Right lobe of liver (tissue), 6 donors: ENCODE measurements at places on chromosomes 5 and 9. TPM values are rescaled to one million over a fixed set of nuclear protein-coding genes. Genes with fewer than 3 reads are reported as not detected.

GRCh38 chr9:134320126-134320867, 6.0 kb upstream of the RXRA start:
- peak; percentile 46 for DNase-seq

DNA sequence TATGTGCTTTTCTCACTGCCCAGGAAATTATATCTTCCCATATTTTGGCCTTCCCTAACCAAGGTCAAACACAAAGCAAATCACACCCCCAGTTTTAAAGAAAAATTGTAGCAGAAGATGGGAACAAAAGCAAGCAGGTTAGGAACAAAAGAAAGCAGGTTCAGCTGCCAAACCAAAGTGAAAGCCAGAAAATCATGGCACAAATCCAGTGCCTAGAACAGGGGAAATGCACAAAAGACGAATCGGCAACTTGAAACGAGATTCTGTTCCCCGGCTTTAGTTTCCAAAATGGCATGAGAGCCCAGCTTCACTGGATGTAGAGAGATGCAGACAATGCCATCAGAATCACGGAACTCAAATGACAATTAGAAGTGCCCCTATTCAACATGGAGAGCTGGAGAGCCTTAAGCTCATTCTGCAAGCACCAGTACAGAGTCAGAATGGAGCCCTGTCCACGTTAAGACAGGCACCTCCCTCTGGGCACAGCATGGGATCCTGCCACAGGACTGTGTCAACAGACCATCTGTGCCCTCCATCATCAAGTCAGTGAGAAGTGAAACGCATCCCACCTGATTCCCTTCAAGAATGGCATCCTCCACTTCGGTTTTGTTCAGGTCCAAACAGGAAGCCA, 13.8 kb downstream of the DNAH5 start:
- DNase-seq, result no peak

- no peak for DNase-seq
These were observed 21.6 kb upstream of the ERAP1 start for GRCh38 chr5:96829297-96829696.

DNA sequence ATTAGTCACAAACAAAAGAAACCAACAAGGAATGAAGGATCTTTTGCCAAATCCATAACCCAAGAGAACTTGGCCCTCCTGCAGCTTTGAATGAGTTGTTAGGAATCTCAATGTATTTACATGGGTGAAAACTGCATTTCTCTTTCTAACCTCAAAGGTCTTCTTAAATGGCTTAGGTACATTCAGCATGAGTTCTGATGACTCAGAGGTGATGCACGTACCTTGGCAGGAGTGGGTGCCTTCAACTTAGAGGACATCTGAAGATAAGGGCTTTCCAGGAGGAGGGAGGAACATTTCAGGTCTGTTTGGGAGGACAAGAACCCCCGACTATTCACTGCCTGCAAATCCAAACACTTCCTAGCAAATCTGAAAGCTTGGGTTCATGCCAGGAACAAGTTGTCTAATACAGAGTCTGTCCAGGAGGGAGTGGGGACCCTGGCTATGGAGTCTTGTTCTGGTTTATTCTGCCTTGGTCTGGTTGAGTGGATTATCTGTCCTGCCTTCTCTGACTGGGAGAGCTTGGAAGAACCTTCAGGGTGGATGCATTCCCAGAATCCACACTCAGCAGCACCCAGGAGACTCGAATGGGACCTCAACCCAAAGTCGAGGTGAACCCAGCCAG, 65.7 kb downstream of the IRX2 start:
- no peak for DNase-seq

GRCh38 chr5:172418862-172419814, 35.2 kb downstream of the SH3PXD2B start:
- DNase-seq, result no peak

DNA sequence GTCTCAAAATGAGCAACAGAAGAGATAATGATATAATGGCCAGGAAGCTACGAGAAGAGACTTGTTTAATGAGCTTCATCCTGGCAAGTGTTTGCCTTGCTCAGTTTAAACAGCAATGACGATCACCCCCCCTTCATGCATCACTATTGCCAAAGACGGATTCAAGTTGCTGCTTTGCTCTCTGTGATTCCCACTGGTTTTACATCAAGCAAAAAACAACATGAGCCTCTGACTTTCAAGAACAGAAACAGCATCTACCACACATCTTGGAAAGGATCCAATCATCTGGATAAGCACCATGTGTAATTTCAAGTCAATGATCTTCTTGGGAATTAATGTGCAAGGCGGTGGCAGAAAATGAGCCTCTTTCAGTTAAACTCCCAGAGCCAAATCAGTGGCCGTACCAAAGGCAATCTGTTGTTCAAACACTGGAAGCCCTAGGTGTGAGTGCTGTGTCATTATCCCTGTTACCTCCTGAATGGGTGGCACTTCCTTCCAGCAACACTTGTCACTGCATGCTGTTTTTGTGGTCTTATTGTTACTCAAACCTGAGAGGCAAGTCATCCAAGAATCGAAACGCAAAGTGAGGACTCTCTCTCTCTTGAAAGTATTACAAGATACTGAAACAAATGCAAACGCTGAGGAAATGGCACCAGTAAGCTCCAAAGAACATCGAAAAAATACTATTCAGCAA, 72.8 kb downstream of the MED27 start:
- DNase-seq, result no peak

- DNase-seq, result no peak
These were observed 713.8 kb upstream of the MEF2C start for GRCh38 chr5:89596821-89597220.

DNA sequence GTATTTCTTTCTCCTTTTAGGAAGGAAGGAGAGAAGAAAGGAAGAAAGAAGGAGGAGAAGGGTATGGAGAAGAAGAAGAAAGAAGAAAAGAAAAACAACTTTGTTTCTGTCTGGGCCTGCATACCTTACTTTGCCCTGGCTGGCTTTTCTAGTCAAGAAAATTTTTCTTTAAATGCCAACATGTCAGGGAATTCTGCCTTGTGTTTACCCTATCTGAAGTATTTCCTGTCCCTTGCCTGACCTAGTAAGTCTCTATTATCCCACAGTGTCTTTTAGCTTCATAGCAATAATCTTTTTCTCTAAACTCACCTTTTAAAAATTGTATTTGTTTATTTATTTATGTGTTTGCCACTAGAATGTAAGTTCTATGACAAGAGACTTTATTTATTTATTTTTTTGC, 1864.1 kb downstream of the EFNA5 start:
- no peak for DNase-seq

DNA sequence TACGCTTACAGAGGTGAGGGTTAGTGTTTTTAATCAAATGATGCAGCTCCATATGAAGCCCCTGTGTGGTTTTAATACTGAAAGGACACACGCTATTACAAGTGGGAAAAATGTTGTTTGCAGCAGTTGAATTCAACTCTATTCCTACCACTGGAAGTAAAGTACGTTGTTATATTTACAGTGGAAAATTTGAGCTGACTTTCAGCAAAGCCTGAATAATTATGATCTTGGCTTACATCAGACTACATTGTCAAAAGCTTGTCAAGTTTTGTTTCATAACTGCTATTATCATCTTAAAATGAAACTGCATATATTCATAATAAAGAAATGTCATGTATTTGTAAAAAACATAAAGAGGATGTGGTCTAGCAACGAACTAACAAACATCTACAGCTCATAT, 818.5 kb downstream of the SEMA5A start:
- DNase-seq, result no peak

DNA sequence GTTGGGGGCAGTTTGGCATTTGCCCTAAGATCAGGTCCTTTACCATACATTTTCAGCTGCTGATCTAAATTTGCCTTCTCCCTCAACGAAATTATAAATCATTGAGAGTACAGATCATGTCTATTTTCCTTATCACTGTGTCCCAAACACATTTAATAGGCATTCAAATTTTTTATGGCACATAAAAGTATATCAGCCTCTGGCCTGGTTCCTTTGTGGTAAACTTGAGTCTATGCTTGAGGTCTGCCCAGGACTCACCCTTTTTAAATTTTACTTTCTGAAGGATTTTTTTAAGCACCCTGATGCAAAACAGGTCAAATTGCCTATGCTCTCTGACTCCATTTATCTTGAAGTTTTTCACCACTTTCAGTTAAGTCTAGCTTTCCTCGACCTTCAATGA, 163.6 kb upstream of the GRIN3A start:
- no peak for DNase-seq

GRCh38 chr5:44489759-44490158, 100.5 kb upstream of the FGF10 start:
- no peak for DNase-seq

DNA sequence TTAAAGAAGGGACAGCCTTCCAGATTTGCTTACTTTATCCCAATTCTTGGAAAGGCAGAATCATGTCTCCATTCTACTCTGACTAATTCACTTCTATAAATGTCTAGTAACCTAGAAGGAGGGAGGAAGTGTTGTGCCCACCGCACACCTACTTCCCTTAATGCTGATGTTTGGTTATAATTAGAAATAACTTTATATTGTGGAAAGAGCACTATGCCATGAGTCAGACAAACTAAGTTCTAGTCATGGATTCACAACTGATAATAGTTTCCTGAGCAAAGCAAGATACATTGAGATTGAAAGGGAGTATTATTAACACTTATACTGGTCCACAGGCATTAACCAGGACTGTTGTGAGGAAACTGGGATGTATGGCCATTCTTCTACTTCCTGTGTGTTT, 345.9 kb upstream of the RPS23 start:
- no peak for DNase-seq

Gene ZNF367
- total RNA-seq, result 1.6 TPM

Gene LOX
- 2.9 TPM for total RNA-seq

Gene ANKDD1B
- total RNA-seq, result 0.26 TPM

Gene PCDHA4
- 0.19 TPM for total RNA-seq

Gene ZDHHC11
- 7.8 TPM for total RNA-seq

Gene LCN1
- not detected for total RNA-seq

Gene IRX1
- not detected for total RNA-seq

Gene SAPCD2
- not detected for total RNA-seq
